ENCODE measurements at places on chromosomes 3 and 15. TPM values are rescaled to one million over a fixed set of nuclear protein-coding genes. Genes with fewer than 3 reads are reported as not detected.

DNA sequence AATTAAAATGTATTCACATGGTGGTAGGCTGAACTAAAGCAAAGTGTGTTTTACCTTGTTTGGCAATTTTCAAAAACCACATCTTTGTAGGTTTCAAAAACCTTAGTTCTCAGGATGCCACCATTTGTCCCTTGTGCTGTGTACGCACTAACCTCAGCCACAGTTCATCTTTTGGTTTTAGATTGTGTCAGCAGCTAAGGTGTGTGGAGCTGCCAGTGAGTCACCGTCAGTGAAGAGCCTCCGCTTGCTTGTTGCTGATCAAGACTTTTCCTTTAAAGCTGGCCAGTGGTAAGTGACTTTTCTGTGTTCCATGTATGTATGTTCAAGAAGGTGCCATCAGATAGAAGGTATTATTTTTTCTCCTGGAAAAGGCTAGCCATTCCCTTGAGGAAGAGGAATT lies 21.1 kb downstream of the OXNAD1 start:
- DNase-seq = no peak

Gene GOLIM4
- total RNA-seq = 88.8 TPM

GRCh38 chr15:50883903-50884302 lies 24.6 kb upstream of the AP4E1 start:
- DNase-seq = no peak

Gene FGF12
- 45.1 TPM for total RNA-seq

Gene GABRR3
- total RNA-seq = not detected

- no peak for DNase-seq
Measured at GRCh38 chr15:43404130-43404529, 33.2 kb downstream of the TUBGCP4 start.

GRCh38 chr3:42500909-42501308 lies 1.5 kb upstream of the VIPR1 start:
- DNase-seq = no peak

- DNase-seq = no peak
Measured at GRCh38 chr3:178231645-178232044, 304.6 kb upstream of the KCNMB2 start.

GRCh38 chr3:142022381-142022780 lies 127.0 kb downstream of the TFDP2 start:
- no peak for DNase-seq

Gene REC114
- not detected for total RNA-seq

DNA sequence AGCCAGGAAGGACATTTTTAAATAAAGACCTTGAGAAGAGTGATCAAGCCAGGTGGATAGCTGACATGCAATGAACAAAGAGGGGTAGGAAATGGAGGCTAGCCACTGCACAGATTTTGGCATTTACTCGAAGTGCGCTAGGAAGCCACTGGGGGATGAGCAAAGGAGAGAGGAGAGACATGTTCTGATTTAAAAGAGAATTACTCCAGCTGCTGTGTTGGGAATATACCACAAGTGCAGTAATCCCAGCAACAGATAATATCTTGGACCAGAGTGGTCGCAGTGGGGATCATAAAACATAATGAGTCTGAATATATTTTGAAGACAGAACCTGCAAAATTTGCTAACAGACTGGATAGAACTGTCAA lies 19.9 kb downstream of the KPNA4 start:
- DNase-seq = no peak

Gene ACTRT3
- 0.57 TPM for total RNA-seq

DNA sequence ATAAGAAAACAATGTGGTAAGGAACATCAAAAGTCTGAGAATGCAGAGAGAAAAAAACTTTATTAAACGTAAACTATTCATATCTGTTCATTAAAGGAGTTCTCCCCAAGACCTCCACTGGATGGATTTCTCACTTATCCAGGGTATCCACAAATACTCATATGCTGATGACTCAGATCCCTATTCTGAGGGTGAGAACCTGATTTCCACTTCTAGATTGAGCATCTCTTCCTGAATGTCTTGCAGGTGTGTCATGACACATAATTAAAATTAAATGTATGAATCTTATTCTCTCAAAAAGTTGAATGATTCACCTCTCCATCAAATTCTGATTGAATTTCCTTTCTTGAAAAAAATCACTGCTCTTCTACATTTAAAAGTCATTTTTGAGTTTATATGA lies 199.9 kb downstream of the MFSD1 start:
- DNase-seq = no peak

DNA sequence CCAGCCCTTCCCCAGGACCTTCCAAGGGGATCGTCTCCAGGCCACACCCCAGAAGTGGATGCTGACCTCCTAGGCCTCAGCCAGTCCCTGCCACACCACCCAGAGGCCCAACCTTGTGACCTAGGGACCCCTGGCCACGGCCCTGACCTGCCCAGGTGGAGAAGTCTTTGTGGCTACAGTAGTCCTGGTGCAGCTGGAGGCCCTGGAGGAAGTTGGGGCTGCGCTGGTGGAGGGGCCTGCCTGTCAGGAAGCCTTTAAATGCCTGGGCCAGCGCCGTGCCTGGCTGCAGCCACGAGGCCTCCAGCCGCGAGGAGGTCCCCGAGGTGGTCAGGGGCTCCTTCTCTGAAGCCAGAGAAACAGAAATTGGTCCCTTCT lies 23.4 kb downstream of the PLA2G4D start:
- DNase-seq = peak; percentile 74

DNA sequence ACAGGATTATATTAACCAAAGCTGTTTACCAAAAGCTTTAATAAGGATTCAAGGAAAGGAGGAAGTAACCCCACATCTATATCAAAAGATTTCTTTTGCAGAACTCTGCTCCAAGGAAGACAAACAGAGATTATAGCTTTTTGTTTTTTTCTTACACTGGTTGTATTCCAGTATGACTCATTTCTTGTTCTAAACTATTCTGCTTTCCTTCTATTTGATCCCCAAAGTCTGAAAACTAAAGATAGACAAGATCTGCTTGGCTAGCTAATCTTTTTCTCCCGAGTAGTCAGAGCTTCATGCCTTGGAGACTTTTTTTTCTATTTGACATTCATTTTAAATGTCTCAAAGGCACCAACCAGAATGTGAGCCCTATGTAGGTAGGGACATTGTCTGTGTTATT lies 36.8 kb upstream of the FRMD5 start:
- no peak for DNase-seq

DNA sequence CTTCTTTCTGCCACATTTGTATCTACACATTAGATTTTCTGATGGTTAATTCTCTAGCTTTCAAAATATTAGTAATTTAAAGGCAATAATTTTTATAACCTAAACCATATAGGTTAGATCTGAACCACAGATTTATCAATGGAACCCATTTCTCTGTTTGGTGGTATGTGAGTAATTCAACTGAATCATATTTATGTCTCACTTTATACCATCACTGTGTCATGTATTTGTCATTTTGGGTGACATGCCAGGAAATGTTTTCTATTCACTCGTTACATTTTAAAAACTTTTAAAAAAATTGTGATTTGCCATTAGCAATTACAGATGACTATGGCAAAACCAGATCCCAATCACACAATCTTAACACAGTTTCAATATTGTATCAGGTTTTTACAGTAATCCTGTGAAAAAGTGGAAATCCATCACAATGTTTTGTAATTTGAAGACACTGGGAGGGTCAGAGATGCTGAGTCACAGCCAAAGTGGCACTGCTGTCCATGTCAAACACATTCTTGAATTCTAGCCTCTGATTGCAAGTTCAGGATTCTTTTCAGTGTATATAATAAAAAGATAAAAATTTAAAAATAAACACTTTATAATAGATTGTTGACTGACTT lies 356.0 kb upstream of the RBMS3 start:
- no peak for DNase-seq

Gene SLC7A14
- not detected for total RNA-seq

Gene SELENOS
- total RNA-seq = 51.6 TPM

- no peak for DNase-seq
Measured at GRCh38 chr3:106957029-106957428, 420.2 kb upstream of the CCDC54 start.

GRCh38 chr3:170864525-170865208 lies 5.3 kb downstream of the RPL22L1 start:
- no peak for DNase-seq

GRCh38 chr15:38828031-38828532 lies 263.5 kb upstream of the RASGRP1 start:
- no peak for DNase-seq

GRCh38 chr3:122986693-122987179 lies 40.8 kb downstream of the SEMA5B start:
- DNase-seq = no peak

DNA sequence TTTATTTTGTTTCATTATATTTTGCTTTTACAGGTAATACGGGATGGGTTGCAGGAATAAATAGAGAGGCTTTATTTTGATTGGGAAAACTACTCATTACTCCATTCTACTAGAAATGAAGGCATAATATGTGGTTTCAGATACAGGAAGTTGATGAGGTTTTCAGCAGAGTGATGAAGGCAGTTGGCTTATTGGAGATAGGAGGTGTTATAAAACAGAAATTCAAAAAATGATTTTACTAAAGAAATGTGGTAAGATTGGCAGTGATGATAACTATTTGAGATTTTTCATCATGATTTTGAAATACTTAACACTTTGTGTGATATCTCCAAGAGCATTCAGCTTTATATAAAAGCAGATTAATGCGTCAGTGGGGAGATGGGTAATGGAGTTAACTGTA lies 1445.7 kb upstream of the CADM2 start:
- no peak for DNase-seq

DNA sequence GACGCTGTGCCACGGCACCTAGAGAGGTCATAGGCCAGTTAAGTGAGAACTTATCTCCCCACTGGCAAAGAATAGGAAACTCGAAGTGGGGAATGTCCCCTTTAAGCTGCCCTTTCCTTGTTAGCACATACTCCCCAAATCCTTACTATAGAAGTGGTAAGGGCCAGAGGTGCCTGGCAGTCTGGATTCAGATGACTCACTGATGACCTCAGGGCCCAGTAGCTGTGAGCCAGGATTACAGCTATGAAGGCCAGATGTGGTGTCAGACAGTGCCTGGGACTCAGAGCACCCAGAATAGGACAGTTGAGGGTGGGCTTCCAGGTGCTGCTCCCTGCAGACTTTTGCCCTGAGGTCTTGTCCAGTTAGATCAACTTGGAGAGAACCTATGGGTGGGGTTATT lies 37.7 kb downstream of the PDIA5 start:
- DNase-seq = no peak

GRCh38 chr3:180102134-180102533 lies 65.4 kb upstream of the PEX5L start:
- DNase-seq = no peak

Gene KNSTRN
- 7.5 TPM for total RNA-seq

DNA sequence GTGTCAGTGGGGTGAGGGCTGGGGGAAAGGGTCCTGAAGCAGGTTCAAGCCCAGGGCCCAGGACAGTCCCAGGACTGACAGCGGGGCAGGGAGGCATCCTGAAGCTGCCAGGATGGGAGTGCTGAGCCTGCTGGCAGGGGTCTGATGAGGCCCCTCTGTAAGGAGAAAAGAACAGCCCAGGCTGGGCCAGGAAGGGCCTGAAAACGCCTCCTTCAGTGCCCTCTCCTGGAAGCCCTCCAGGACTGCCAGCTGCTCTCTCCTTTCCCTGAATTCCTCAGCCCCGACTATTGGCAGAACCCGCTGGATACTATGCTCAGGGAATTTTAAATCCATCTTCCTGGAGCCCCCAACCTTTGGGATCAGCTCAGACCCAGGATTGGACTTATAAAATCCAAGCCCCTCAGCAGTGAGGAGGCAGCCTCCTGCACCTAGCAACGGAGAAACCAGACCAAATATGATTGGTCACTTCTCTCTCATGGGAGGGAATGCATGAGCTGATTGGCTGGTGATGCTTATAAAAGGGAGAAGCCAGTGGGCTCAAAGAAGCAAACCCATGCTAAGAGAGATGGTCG lies 203.5 kb upstream of the LINGO1 start:
- DNase-seq = peak; percentile 10

- DNase-seq = no peak
Measured at GRCh38 chr15:38438031-38438986, 15.6 kb upstream of the FAM98B start.

DNA sequence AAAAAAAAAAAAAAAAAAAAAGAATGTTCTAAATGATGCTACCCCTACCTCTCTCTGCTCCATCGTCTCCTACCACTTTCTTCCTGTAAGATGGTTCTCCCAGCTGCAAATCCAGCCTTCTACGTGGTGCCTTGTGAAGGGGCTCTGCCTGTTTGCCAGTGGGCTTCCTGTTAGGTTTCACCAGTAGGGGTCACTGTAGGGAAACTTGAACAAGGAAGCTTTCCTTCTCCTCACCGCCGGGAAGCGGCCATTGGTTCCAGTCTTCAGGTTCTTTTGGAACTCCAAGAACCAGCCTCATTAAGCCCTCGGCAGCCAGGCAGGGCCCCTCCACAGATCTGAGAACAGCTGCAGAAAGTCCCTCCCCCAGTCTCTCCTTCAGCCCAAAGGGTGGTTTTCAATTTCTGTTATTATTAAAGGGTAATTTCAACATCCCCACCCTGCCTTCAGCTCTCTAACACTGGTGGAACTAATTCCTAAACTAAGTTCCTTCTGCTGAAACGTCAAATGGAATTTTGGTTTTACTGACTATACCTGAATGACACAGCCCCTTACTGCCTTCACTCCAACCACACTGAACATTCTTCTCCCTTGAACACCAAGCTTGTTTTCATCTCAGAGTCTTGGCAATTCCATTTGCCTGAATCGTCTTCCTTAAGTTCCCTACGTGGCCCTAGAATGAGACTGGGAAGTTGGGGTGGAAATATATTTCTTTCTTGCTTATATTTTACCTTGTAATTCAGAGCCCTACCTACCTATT lies 13.5 kb downstream of the MCCC1 start:
- DNase-seq = no peak

Gene FAM3D
- not detected for total RNA-seq

DNA sequence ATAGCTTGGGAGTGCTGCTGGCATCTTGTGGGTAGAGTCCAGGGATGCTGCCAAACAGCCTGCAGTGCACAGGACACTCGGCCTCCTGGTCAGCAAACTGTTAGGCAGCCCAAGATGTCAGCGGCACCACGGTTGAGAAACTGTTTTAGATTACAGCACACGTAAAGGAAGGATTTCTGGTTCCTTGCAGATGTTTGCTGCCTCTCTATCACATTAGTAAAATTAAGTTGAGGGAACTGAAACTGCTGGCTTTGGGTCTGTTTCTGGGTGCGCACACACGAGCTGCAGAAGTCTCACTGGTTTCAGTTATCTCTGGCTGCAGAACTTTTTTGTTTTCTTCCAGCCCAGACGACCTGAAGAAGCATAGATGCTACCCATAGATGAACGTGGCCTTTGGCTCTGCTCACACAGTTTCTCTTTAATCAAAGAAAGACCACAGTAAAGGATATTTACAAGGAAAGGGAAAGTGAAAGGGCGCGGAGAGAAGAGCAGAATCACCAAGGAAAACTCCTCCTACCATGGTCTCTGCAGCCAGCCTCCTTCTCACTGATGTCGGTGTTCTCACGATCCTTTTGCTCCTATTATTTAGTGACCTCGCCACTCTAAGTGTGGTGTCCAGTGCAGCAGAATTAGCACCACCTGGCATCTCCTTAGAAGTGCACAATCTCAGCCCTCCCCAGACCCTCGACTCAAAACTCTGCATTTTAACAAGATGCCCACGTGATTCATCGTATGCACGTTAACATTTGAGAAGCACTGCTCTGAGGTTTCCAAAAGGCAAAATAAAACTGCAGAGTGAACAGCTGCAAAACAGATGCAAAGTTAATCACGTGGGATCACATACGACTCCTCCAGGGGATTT lies 50.6 kb upstream of the AKAP13 start:
- no peak for DNase-seq

GRCh38 chr15:67097424-67097823 lies 32.0 kb downstream of the SMAD3 start:
- DNase-seq = no peak

Data from cardiac septum (tissue), 1 donor.